ENCODE measurements at places on chromosomes 5 and 9. TPM values are rescaled to one million over a fixed set of nuclear protein-coding genes. Genes with fewer than 3 reads are reported as not detected.

ARID3C gene
- 0.12 TPM for total RNA-seq

ZNF883 gene
- 6.5 TPM for total RNA-seq

CREBRF gene
- 32.1 TPM for total RNA-seq

ANKRD20A1 gene
- total RNA-seq = 0.88 TPM

IRX2 gene
- 19.0 TPM for total RNA-seq

LRRC70 gene
- total RNA-seq = 12.3 TPM

PCDHA7 gene
- total RNA-seq = 0.58 TPM

CAMK4 gene
- 13.9 TPM for total RNA-seq

TIGD6 gene
- total RNA-seq = 5.3 TPM

CDX1 gene
- 0.18 TPM for total RNA-seq

NPR3 gene
- total RNA-seq = 27.6 TPM

SOHLH1 gene
- total RNA-seq = not detected

SPINK4 gene
- not detected for total RNA-seq

INSL6 gene
- not detected for total RNA-seq

SPINK5 gene
- 1.3 TPM for total RNA-seq

TXN gene
- total RNA-seq = 87.2 TPM

SLC44A1 gene
- total RNA-seq = 56.5 TPM

TAF11L10 gene
- total RNA-seq = not detected

LVRN gene
- total RNA-seq = 2.6 TPM

GABRA6 gene
- not detected for total RNA-seq

CFAP90 gene
- total RNA-seq = 3.2 TPM

SETD9 gene
- 9.1 TPM for total RNA-seq

TMEM232 gene
- 7.3 TPM for total RNA-seq

TMEM171 gene
- 6.9 TPM for total RNA-seq

CMYA5 gene
- total RNA-seq = 72.5 TPM

TOR4A gene
- 12.5 TPM for total RNA-seq

FGD3 gene
- 12.0 TPM for total RNA-seq

FPGS gene
- total RNA-seq = 58.9 TPM
